ENCODE measurements at places on chromosomes 3 and 15.

DNA sequence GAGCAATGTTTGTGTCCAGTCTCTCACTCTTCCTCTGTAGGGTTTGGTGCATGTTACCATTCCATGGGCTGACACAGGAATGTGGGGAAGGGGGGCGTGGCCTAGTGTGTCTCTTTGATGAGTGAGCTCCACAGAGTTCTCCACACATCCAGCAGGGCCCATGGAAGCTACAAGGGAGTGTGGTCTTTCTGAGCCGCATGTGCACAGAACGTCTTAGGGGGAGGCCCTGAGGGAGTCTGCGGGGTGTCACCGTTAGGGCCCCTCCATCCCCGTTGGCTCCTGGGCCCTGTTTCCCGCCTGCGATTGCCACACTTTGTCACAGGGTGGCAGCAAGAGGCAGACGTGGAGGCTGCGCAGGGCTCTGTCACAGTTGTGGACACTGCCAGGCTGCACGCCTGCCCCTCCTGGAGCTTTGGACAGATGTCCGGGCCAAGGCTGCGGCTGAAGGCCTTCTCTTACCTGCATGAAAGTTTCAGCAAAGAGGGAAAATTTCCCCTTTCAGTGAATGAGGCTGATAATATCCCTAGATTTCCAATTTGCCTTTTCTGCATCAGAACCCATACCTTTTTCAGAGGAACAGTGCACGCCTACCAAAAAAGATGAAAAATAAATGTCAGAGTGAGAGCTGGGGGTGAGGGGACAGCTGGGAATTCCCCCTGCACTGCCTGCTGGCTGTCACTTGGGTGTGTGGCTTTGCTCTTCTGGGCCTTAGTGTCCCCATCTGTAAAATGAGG, 24.3 kb downstream of the CACNA2D3 start:
- no peak for DNase-seq

- peak; percentile 59 for DNase-seq
Measured at GRCh38 chr3:15295506-15295905, 36.9 kb downstream of the SH3BP5 start.

DNA sequence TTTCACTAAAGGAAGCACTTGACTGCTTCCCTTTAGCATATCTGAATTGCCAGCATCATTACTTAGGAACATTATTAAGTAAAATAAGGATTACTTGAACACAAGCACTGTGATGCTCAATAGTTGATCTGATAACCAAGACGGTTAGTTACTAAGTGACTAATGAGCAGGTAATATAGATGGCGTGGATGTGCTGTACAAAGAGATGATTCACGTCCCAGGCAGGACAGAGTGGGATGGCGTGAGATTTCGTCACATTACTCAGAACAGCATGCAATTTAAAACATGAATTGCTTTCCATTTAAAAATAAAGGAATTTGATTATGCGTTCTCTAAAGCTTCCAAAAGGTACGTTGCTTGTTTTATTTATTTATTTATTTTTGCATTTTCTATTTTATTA, 240.0 kb upstream of the ARHGEF26 start:
- DNase-seq = no peak

- no peak for DNase-seq
Measured at GRCh38 chr3:127033786-127034185, 50.9 kb downstream of the PLXNA1 start.

GRCh38 chr3:60931452-60931851, 319.8 kb downstream of the FHIT start:
- no peak for DNase-seq

GRCh38 chr3:24185738-24186384, 240.8 kb downstream of the NR1D2 start:
- peak; percentile 62 for DNase-seq

GRCh38 chr3:133490468-133491351, 82.8 kb upstream of the CDV3 start:
- no peak for DNase-seq

- DNase-seq = no peak
Measured at GRCh38 chr3:77342688-77343087, 302.8 kb downstream of the ROBO2 start.

- no peak for DNase-seq
Measured at GRCh38 chr15:70159713-70160009, 61.9 kb upstream of the TLE3 start.

DNA sequence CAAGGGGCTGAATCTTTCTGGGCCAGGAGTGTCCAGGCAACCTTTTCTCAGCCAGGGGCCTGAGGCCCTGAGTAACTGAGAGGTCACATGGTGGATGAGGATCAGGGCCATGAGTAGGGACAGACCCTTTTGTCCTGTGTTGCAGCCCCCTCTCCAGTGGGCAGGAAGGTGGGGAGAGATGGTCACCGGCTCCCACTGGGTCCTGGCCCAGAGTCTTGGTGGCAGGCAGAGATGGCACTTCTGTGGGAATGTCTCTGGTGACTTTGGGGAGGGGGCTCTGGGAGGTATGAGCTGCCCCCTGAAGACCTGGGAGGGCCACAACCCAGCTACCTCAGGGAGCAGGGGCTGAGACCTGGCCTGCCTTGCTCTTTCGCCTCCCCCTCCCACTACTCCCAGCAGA, 6.8 kb downstream of the ESYT3 start:
- no peak for DNase-seq

- peak; percentile 36 for DNase-seq
Measured at GRCh38 chr3:56355570-56356185, 112.6 kb downstream of the ERC2 start.

DNA sequence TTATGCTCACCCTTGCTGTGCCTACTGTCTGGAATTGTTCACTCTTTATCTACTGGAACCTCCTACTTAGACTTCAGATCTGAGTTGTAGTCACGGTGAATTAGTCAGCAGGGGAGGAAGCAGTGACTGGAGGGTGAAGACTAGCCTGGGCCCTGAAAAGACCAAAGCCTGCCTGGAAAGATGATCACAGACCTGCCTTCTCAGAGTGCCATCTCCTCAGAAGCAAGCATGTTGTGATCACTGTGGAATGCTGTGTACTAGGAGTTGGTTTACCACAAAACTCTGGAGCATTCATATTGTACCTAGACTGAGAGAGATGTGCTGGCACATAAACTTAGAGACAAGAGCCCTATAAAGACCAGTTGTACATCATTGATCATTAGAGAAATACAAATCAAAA, 100.7 kb upstream of the SCN10A start:
- DNase-seq = peak; percentile 9
